ENCODE measurements at places on chromosomes 2 and 18.

DNA sequence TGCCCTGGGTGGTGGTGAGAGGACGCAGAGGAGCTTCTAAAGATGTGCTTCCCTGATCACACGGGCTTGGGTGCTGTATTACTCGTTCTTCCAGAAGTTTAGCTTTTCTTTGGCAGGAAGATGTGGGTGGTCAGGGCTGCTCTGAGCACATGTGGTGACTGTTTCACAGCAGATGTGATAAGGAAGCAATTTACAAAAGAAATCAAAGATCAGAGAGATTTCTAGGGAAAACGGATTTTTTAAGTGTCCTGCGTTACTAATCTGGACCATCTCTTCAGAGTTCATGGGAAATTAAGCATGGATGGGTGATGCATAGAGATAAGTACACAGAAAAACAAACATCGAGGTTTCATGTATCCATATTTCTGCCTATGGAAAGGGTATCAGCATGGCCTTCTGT is 99.4 kb downstream of the WDSUB1 start:
- DNase-seq = no peak

GRCh38 chr2:44934038-44934982 is 7.2 kb upstream of the SIX3 start:
- DNase-seq = peak; percentile 76

DNA sequence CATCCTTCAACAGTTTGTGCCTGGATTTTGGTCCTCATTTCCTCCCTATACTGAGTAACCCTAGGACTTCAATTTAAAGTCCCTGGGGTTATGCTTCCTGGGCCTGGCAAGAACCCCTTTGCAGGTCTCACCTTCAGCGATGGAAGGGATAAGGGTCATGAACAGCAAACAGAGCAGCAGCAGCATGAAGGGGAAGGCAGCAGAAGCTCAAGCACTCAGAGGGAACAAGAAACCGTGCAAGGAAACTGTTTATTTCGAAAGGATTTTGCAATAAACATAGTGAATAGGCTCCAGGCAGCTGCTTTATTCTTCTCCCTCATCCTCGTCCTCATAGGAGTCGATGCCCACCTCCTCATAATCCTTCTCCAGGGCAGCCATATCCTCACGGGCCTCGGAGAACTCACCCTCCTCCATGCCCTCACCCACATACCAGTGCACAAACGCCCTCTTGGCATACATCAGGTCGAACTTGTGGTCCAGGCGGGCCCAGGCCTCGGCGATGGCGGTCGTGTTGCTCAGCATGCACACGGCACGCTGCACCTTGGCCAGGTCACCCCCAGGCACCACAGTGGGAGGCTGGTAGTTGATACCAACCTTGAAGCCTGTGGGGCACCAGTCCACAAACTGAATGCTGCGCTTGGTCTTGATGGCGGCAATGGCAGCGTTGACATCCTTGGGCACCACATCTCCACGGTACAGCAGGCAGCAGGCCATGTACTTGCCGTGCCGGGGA is 2.8 kb upstream of the TUBA4B start:
- no peak for DNase-seq

DNA sequence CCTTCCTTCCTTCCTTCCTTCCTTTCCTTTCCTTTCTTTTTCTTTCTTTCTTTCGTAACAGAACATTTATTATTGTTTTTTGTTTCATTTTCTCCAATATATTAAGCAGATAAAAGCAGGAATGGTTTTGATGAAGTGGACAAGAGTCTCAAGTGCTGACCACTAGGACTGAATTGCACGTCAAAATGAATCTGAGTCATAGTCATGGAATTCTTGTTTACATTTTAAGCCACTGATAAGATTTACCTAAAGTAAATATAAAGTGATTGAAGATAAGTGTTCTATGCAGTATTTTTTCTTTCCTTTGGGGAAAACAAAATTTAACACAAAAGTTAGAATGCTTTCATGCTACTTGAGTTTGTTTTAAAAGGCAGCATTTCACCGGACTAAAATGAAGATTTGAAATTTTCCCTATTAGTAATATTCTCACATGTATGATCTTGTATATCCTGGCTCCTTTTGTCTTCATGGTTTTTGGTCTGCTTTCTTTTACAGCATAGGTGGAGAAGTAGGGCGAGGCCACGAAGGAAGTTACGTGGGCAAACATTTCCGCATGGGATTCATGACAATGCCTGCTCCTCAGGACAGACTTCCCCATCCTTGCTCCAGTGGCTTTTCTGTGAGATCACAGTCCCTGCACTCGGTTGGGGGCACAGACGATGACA is 113.5 kb downstream of the NYAP2 start:
- DNase-seq = no peak

DNA sequence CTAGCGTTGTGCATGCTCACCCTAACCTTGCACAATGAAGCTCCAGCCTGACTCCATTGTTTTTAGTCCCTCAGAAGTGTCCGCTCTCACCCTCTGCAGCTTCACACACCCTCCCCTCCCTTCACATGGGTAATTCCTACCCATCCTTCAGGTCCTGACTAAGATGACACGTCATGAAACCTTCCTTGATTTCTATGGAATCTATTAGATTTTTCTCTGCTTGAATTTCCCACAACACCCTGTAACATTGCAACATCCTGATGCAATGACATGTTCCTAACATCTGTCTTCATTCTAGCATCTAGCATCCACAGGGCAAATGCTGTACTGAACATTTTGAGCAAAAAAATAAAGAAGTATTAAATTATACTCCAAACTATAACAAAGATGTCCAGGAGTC is 77.0 kb upstream of the PID1 start:
- no peak for DNase-seq

DNA sequence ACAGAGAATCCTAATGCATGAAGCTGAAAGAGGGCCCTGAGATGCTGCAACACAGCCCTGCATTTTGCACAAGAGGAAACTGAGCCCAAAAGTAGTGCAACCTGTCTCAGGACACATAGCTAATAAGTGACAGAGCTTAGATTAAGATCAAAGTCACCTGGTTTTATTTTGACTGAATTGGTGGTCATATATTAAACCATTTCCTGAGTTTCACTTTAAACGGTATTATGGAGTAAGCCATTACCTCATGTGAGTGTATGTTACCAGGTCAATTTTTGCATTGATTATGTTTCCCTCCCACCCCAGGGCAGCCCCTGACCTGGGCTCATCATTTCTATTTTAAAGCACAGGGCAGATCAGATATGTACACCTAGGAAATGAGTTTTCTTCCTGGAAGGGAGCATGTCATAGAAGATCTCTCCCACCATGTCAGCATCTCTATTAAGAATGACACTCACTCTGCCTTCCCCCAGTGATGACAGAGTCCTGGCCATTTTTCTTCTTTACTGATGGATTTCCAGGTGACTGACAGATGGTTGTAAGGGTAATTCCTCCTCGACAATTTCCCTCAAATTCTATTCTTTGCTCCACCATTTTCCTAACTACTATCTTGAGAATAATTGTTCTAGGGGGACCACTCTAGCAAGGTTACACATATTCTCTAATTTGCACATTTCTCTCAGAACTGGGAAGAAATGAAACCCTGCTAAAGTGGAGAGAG is 441.3 kb upstream of the SLC14A2 start:
- no peak for DNase-seq

DNA sequence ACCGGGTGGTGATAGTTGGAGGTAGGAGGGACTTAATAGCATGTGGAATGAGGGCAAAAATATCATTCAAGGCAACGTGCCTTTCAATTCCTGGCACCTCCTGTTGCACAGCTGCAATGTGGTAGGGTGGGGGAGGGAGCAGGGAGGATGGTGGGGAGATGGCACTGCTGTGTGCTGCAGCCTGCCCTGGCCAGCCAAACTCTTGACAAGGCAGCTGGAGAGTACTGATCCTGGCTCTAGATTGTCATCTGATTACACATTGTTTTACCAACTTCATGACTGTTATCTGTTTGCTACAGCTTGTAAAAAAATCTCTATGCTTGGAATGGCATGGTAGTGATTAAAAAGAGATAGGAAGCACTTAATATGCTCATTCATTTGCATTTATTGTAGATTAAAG is 47.7 kb downstream of the PLCL1 start:
- no peak for DNase-seq

DNA sequence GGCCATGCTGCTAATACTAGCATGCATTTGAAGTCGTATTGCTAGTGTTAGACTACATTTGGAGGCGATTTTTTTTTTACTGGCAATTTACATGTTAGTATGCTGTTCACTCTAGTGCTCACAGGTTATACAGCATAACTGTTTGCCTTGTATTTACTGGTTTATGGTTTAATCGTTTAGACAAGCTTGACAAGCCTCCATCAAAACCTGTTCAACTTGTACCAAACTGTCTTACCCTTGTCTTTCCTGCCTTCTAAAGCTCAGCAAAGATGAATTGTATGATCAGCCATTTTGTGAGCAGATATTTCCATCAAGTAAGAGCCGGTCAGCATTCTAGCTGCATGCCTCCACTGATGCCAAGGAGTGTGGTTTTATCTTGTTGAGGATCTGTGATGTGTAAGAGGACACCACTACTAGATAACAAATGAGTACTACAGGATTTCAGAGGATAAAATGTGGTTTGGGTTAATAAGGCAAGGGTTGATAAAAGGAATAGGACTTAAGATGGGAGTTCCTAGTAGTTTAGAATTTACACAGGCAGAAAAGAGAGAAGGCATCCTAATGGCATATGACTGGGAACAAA is 68.4 kb upstream of the ITM2C start:
- DNase-seq = no peak

DNA sequence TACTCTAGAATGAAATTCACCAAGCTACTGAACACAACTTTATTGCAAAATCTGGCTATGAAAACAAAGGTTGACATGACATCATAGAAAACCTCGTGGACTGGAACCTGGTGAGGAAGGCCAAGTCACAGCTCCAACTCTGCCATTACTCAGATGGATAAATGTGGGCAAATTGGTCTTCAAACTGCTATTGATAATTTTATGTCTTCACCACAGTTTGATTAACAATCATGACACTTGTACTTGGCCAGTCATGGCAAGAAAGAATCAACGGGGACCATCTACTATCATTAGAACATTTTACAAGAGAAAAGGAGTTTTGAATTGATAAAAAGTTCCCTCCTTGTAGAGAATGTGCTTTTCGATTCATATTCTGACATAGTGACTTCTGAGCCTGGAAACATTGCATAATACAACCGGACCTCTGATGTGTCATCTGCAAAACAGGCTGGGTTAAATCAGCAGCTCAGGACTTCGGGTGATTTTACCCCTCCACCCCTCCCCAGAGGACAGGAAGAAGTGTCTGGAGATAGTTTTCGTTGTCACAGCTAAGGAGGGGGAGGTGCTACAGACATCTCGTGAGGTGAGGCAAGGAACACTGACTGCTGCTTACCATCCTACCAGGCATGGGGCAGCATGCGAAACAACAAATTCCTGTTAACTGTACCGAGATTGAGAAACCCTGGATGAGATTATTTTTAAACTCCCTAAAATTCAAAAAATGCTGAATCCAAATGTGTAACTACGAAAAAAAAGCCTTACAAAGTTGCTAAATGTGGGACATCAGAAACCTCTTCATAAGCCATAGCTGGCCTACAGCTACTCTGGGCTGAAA is 8.4 kb downstream of the L3MBTL4 start:
- no peak for DNase-seq

DNA sequence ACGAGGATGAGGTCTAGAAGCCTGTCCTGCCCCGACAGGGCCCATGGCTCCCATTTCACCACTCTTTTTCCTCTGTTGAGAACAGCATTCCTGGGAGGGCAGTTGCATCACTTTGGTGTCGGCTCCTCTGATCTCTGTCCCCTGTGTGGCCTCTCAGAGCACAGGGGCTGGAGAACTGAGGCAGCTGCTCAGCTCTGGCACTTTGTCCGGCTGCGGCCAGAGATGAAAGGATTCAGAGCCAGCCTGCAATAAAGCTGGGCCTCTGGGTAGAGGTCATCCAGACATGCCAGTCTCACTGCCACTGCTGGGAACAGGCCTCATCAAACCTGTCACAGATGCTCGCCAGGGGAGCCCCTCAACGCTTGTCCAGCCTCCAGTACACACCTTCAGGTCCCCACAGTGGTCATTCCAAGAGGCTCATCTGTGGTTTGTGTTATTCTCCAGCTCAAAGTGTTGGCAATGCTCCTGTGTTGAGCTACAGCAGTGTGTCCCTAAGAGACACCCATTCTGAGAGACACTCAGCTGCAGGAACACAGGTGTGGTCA is 13.1 kb upstream of the ROCK2 start:
- DNase-seq = no peak

DNA sequence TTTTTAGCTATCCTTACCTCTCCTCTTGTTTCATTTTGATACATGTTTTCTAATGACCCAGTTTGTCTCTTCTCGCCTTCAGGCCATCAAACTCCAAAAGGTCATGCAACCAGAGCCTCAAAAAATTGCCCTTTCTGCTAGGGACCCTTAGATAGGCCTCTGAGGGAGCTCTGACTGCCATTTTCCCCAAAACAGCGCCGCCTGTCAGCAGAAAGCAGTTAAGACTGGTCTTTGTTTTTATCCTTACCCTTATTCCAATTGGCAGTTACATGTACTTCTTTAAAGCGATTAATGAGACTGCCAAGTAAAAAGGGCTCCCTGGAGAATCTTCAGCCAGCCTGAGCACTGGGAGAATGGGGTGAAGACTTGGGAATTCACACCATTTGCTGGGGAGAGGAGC is 55.1 kb upstream of the RIT2 start:
- no peak for DNase-seq

GRCh38 chr2:175441181-175441761 is 259.8 kb upstream of the ATP5MC3 start:
- DNase-seq = peak; percentile 20

GRCh38 chr2:212274215-212274614 is 264.4 kb downstream of the ERBB4 start:
- DNase-seq = no peak

DNA sequence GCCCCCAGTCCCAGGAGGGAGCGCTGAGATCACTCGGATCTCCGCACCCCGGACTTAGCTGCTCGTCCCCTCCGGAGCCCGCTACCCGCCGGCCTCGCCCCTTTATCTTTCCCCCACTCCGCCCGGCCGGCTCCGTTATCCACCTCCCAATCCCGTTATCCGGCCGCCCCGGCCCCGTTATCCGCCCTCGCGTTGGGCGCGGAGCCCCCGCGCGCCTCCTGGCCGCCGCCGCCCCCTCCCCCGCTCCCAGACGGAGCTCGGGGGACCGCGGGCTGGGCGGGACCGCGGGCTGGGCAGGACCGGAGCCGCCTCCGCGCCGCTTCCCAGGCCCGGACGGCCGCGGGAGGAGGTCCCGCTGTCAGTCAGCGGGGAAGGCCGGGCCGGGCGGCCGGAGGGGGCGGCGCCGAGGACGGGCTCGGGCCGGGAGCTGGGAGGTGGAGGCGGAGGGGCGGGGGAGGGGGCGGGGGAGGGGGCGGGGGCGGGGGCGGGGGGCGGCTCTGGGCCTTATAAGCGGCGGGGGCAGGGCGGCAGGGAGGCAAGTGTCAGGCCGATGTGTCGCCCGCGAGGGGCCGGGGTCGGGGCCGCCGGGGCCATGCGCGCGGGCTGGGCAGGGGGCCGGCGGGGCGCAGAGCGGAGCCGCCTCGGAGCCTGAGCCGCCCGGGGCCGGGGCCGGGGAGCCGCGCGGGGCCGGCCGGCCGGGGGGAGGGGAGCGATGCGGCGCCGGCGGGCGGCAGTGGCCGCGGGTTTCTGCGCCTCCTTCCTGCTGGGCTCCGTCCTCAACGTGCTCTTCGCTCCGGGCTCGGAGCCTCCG is at the start of gene PKDCC:
Gene PKDCC, plus strand, starts transcription at position 534 of the 811 bp plus-strand sequence. Its CDS starts 179 bp downstream, at position 713.
- peak; percentile 95 for DNase-seq

- DNase-seq = no peak
These were observed 208.4 kb downstream of the HDAC4 start for GRCh38 chr2:239192456-239192855.

- DNase-seq = no peak
These were observed 30.4 kb downstream of the LBH start for GRCh38 chr2:30261695-30262211.

GRCh38 chr2:205860181-205860580 is 177.9 kb downstream of the NRP2 start:
- DNase-seq = no peak

Data from neural progenitor cell (in vitro differentiated cells).